D341Med (cell line): ENCODE measurements at places on chromosomes 13 and 19.

DNA sequence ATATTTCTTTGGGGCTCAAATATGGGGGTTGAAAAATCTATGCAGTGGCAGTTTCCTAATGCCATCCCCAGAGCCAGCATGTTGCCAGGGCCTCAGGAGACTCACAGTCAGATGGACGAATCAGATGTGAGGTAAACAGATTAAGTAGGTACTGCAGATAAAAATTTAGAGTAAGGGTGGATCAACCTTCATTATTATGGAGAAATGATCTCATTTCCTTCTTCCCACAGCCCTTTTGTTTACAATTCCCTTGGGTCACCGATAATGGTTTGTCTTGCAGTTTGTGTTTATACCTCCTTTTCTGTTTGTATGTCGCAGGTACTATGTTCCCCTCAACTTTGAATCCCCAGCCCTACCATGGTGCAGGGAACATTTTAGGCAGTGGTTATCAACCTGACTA, 20.0 kb downstream of the DIAPH3 start:
- peak; percentile 39 for DNase-seq

DNA sequence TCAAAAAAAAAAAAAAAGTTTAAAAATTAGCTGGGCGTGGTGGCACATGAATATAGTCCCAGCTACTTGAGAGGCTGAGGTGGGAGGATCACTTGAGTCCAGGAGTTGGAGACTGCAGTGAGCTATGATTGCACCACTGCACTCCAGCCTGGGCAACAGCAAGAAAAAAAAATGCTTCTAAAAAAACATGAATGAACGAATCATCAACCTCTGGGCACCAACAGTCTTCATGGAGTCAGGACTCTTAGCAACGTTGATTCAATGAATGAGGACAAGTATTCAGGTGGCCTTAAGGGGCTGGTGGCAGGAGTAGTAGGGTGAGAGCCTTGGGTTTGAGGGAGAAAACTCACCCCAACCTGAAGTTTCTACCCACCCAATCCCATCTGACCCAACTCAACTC, 20.6 kb upstream of the OLFM2 start:
- DNase-seq = no peak

- no peak for DNase-seq
These were observed 1.3 kb downstream of the RAB3D start for GRCh38 chr19:11338121-11338520.

DNA sequence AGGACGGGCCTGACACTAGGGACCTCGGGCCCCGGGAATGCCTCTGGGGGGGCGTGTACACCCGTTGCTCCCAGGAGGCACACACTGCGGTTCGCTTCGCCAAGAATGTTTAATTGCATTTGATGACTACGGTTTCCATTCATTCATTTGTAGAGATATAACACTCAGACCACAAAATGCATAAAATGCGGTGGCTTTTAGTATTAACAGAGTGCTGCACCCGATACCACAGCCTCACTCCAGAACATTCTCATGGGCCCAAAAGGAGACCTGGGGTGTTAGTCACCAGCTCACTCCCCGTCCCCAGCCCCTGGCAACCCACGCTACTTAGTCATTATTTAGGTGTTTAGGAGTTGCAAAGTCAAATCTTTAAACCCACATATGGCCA, 21.8 kb downstream of the HCN2 start:
- no peak for DNase-seq

- DNase-seq = no peak
These were observed 28.5 kb downstream of the VAV1 start for GRCh38 chr19:6800991-6801484.

DNA sequence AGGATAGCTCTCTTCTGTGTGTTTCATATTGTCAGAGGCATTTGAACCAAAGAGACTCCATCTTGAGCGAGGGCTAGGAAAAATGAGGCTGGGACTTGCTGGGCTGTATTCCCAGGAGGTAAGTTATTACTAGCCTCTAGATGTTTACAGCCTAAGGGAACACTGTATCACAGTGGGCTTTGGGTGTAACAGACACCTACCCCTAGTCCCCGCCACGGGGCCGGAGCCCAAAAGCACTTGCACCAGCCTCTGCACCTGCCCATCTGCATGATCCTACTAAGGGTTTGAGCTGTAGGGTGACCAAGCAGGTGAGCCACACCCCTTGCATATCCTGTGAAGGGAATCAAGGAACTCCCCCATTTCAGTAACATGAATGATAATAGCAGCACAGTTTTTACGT, 1972.2 kb downstream of the OLFM4 start:
- DNase-seq = no peak

DNA sequence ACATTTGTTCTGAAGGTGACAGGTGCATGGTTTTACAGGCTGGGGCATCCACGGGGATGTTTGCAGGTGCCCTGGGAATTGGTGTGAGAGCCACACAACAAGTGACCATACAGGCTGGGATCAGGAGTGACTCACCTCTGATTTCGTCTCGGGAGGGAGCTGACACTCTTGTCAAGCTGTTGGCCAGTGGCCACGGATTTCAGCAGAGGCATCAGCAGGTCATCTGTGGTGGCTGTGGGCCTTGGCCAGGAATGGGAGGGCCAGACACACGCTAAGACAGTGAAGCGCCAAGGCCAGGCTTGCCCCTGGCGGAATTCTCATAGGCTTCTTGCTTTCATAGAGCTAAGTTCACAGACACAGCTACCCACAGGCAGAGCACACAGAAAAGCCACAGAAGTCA, 108.6 kb downstream of the HSPH1 start:
- DNase-seq = no peak

GRCh38 chr13:102873653-102874052, 27.8 kb downstream of the ERCC5 start:
- DNase-seq = no peak

GRCh38 chr13:51910508-51910907, 48.7 kb downstream of the CCDC70 start:
- no peak for DNase-seq

DNA sequence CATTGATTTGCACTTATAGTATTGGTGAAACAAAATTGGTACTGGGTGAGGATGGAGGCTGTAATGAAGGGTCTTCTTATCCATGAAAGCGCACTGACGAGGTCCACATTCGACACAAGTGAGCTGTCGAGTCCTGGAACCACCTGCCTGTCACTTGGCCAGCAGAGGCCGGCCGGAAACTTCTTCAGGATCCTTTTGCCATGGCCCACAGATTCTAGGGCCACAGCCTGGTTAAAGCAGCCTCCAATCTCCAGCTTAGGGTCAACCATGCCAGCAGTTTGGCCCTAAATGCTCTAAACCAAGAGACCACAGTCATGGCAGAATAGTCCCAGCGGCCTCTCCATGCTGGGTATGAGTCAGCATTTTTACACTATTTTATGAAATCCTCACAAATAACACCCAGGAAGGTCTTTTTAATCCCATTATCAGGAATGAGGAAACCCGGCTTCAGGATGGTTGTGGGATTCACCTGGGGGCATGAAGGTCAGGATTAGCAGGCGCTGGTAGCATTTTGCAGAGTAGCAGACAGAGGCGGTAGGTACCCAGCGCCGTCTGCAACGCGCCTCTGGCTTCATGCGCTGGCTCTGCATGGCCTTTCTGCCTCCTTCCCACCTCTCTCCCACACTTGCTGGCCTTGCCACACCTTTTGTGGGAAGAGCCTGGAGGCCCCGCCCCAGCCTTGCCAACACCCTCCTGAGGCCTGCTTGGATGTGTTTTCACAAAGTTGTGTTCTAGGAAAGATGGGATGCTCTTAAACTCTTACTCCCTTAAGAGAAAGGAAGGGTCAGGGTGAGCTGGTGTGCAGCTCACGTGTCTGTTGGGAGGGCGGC, 15.2 kb downstream of the GAS6 start:
- DNase-seq = peak; percentile 27

- DNase-seq = no peak
These were observed 10.1 kb downstream of the CNOT3 start for GRCh38 chr19:54147676-54148075.

- peak; percentile 42 for DNase-seq
These were observed 26.3 kb downstream of the CYP4F2 start for GRCh38 chr19:15871570-15871969.

- no peak for DNase-seq
These were observed 9.2 kb upstream of the CEACAM18 start for GRCh38 chr19:51469162-51469561.

DNA sequence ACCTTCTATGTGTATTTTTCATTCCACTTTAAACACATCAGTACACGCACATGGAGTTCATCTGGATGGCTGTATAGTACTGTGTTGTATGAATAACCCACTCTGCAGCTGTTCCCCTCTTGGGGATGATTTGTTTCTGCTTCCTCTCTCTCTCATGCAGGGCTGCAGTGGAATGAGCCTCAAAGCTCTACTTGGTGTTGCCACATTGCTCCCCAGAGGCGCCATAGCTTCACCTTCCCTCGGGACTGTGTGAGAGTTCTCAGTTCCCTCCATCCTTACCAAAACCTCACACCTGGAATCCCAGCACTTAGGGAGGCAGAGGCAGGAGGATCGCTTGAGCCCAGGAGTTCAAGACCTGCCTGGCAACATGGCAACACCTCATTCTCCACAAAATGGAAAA, 28.4 kb upstream of the GPR183 start:
- no peak for DNase-seq

DNA sequence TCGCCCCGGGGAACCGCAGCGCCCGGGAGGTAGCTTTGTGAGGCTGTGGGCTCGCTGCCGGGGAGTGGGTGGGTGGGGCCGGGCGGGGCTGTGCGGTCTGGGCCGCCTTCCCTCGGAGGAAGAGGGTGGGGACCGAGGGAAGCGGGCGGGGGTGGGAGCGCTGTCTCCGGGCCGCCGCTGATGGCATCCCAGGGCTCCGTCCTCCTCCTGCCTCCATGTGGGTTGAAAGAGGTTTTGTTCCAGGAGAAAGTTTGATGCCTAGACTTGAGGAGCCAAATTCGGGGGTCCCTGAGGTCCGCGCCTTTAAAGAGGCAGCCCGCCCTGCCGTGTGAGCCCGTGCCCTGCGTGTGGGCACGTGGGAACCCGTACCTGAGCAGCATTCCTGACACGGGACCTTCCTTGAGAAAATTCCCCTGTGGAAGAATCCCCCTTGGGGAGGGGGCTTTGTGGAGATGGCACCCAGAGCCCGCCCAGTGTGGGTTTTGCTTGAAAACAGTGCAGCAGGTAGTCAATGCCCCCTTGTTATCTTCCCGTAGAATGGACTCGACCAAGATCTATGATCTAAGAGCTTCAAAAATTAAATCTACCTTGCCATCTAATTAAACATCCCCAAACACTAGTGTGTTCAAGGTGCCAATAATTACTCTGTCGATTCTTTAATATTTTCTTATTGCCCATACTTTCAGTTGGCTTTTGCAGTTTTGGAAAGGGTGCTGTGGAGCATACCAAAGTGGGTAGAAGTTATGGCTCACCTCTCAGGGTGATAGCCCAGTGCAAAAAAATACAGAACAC, 107.8 kb downstream of the RXFP2 start:
- no peak for DNase-seq

GRCh38 chr19:11142528-11143171, 12.9 kb downstream of the SPC24 start:
- DNase-seq = no peak

GRCh38 chr13:108113407-108113806, 101.9 kb downstream of the LIG4 start:
- no peak for DNase-seq

DNA sequence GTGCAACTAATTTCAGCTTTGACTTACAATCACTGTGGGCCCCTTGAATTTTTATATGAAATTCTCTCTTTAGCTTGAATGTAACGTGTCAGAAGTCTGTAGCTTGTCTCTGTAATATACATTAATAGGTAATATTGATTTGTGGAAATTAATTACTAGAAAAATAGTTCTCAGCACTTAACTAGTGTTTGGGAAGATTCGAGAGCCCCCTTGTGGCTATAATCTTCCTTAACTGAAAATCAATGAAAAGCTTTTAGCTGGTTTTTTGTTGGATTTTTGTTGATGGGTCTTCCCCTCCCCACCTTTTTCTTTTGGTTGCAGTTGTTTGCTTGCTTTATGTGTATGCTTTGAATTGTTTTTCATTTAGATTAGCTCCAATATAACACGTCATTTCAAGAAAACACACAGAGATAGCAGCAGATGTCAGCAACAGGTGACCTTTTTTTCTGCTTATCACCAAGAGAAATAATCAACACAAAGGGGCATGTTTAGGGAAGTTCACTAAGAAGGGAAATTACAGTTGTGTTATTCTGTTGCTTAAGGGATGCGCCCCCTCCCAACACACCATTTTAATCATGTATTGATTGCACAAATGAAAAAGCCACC, 176.8 kb downstream of the OXGR1 start:
- DNase-seq = no peak

DNA sequence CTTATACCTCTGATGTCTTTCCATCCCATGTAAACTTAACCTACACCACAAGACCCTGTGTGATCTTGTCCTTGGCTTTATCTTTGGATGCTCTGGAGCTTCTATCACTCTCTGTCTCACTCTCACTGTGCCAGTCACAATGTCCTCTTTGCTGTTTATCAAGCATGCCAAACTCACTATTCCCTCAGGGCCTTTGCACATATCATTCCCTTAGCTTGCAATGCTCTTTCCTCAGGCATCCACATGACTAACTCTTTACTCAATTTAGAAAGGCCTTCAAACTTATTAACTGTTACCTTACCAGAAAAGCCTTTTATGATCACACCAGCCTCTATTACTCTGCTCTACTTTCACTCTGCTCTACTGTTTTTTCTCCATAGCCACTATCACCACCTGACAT, 354.1 kb downstream of the RFC3 start:
- no peak for DNase-seq

DNA sequence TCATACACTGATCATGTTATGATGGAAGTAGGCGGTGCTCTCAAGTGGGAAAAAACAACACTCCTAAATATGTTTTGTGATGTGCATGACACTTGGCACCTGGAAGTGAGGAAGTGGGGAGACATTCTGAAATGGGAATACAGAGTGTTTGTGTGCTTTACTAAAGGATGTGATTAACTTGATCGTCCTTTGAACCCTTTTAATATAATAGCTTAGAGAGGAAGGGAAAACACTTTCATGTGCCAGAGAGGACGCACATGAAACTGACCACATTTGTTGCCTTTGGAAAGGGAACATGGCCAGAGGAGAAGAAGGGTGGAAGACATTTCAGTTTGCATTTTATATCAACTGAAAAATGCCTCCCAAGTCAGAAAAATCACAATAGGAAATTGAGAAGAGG, 31.4 kb downstream of the SMAD9 start:
- DNase-seq = no peak

DNA sequence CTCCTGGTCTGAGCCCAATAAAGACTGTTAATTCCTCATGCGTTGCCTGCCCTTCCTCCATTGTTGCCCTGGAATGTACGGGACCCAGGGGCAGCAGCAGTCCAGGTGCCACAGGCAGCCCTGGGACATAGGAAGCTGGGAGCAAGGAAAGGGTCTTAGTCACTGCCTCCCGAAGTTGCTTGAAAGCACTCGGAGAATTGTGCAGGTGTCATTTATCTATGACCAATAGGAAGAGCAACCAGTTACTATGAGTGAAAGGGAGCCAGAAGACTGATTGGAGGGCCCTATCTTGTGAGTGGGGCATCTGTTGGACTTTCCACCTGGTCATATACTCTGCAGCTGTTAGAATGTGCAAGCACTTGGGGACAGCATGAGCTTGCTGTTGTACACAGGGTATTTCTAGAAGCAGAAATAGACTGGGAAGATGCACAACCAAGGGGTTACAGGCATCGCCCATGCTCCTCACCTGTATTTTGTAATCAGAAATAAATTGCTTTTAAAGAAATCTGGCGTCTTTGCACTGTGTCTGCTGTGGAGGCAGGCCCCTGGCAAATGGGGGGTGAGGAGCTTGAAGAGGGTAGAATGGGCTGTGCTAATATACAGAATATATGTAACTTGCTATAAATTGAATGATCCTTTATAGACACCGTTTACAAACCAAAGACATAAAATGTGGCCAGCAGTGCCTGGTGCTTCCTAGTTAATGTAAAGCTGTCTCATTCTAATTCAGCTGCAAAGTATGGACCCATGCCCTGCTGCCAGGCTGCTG, 4.2 kb upstream of the RPS11 start:
- no peak for DNase-seq
